ENCODE measurements at places on chromosomes 5 and 9.

- DNase-seq, result no peak
Observed at GRCh38 chr5:103347716-103348423, 89.3 kb downstream of the MACIR start.

DNA sequence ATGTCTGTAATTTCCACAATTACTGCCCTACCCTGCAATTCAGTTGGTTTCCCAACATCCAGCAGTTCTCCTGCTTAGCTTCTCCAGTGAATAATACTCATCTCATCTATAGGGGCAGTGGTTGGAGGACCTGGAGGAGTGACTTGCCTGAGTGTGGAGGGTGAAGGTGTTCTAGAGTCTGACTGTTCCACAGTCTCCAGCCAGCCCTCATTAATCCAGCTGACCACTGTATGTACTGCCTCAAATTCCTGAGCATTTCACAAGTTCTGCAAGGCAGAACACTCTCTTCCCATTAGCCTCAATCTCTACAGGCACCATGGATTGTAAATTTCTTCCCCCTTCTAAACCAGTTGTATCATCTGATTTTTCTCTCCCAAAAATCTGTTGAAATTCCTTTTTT, 147.4 kb upstream of the NFIL3 start:
- DNase-seq, result no peak

DNA sequence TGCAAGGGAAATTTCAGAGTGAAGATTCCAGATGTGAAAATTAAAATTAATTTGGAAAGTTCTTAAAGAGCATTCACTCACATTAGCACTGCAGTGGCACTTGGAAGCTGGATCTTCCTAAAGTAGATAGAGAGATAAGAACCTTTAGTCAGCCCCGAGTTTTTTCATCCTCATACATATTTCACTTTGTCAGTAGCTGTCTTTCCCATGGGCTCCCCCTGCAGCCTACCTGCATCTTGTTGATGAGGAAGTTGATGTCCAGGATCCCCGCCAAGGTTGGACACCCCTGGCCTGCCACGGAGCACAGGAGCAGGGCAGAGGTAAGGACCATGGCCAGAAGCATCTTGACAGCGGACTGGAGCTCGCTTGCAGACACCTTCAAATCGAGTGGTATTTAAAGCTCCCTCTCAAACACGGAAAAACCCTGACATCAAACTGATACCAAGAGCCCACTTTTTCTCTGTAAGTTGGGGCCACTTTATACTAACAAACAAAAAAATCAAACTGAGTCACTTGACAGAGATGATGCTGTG, at the start of gene IL9:
TSS of gene IL9 (minus strand) at position 368 of the 533 bp plus-strand sequence. CDS start at position 343, 25 bp downstream.
- no peak for DNase-seq

GRCh38 chr9:72309364-72310133, 55.5 kb downstream of the ZFAND5 start:
- no peak for DNase-seq

DNA sequence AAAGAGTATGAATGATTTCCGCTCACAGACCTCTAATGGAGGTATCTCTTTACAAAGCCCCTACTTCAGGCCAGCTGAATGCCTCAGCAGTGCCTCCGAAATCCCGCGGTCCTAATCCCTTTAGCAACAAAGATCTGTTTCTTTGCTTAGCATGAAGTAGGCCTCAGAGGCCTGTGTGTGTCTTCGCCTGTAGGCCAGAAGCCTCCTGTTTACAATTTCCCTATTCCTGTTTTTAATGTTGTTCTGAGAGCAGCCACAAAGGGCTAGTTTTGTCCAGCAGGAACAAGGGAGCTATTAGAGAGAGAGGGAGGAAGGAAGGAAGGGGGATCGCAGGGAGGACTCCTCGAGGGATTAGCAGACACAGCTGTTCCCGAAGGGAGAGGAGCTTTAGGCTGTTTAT, 166.4 kb upstream of the SPRY4 start:
- no peak for DNase-seq

DNA sequence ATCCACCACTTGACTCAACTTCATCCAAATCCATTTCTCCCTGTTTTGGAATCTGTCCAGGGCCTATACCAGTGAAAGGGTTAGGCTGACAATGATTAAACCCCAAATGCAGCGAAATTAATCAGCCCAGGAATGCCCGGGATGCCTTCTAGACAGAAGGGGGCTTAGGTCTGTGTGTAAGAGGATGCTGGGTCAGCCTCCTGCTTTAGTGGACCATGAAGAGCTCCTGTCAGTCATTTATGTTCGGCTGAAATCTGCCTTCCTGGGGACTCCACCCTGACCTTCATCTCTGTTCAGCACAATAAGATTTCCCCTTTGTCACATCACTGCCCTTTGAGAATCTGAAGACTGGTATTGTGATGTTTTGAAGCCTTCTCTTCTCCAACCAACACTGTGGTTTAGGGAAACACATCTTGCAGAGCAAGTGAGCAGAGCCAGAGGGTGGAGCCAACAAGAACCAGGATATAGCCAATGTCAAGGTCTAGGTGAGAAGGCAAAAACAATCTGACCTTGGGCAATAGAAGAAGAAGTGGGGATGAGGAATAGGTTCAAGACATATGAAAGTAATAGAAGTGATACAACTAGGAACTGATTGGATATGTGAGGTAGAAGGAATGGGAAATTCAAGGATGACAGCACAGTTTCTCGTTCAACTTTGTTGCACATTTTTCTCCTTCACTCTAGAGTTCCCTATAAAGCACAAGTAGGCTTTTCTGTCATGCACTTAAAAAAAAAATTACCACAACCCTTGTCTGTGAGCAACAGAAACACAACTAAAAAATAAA, 234.4 kb downstream of the ARHGAP26 start:
- no peak for DNase-seq

- DNase-seq, result no peak
Observed at GRCh38 chr5:99020698-99021048, 91.9 kb upstream of the CHD1 start.

DNA sequence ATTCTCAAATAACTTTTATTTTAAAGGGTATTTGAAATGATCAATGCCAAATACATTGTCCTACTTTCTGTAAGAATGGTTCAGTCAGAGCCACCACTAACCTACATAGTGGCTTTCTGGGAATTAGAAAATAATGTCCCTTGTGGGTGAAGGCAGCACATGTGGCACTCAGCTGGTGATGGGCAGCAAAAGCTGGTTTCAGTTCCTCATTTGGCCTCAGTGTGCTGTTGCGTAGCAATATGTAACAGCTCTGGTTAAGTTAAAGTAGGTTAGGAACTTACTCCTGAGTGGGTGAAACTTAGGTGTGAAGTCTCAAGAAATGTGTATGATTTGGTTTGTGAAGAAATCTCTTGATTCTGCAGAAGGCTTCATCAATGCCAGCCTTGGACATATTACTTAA, 99.6 kb upstream of the SPEF2 start:
- DNase-seq, result no peak

DNA sequence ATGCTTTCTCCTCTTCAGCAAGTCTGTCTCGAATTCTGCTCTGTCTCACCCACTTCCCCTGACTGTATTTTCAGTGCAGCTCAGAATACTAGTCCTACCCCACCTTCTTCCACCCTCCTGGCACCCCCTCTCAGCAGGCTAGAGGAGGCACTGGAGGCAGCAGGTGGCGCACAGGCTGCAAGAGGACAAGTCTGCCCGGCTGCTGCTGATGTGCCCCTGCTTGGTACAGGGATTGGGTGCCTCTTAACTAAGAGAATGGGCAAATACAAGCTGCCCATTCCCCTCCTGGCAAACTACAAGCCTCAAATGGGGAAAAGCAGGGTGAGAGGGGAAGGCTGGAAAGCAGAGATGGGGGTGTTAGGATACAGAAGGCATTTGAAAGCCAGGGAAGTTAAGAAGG, 5.1 kb downstream of the TLN1 start:
- no peak for DNase-seq

- no peak for DNase-seq
Observed at GRCh38 chr5:87393331-87393730, 19.4 kb downstream of the CCNH start.
